Activated CD4-positive, alpha-beta memory T cell treated with anti-CD3 and anti-CD28 coated beads for 36 hours (primary cell): ENCODE measurements at places on chromosomes 11 and 22. TPM values are rescaled to one million over a fixed set of nuclear protein-coding genes. Genes with fewer than 3 reads are reported as not detected.

DNA sequence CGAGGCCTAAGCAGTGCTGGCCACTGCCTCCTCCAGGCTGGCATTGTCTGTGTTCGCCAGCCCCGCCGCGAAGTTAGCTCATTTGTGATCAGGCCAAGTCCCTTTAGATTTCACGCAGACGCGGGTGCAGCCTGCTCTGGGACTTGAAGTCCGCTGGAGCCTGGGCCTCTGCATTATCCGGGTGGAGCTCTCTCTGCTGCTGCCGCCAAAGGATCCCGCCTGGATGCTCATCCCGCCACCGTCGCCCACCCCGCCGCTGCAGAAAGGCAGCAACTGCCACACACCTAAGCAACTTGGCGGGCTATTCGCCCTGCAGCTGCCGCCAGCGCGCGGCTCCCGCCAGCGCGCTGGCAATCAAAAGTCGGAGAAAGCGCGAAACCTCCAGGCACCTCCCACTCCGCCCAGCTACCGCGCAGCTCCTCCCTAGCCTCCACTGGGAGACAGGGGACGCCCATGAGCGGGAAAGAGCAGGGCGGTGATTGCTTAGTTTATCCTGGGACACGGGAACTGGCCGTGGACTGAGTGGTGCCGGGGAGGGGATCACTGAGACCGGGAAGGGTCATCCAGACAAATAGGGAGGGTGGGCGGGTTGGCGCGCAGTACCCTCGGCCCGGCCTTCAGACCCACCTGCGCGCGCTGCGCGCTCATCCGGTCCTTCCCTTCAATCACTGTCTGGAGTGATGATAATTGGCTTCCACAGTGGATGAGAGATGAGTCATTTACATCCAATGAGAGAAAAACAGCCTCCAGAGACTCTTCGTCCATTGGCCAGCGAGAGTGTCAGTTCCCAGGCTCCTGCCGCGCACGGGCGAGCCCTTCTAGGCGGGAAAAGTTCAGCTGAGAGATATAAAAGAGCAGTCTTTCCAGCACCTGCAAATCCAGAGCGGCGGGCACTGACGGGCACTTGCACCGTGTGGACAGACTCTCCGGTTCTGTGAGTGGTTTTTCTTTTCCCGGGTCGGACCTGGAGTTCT, at the start of gene FAM111B:
FAM111B (plus strand) TSS at position 875 of the 974 bp plus-strand sequence. CDS start 2,389 bp downstream, outside the sequence.
- DNase-seq, result peak; percentile 86

DNA sequence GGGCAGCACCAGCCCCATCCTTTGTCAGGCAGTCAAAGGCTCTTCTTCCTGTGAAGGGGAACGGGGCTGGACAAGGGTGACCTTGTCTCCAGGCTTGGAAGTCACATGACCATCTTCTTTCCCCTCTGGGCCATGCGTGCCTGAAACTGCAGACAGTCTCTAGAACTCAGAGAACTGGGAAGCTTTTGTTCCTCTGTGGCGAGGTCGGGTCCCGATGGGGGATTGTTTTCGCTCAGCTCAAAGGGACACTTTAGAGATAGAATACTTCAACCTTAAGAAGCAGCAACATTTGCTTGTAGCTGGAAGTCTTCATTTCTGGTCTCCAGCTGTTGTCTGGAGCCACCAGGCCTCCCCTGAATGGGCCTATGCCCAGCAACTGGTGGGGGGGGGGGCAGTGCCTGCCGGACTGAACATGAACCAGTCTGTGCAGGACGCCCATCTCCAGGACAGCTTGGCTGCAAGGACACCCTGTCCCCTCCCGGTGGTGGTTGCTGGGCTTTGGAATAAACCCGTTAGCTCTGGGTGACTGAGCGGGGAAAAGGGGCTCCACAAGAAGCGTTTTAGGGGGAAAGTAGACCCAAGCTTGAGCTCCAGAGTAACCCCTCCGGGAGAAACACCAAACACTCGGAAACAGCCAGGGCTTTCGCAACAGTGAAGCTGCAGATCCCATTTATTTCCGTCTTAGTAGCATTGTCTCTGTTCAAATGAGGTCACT, 55.7 kb upstream of the EMID1 start:
- DNase-seq, result no peak

DNA sequence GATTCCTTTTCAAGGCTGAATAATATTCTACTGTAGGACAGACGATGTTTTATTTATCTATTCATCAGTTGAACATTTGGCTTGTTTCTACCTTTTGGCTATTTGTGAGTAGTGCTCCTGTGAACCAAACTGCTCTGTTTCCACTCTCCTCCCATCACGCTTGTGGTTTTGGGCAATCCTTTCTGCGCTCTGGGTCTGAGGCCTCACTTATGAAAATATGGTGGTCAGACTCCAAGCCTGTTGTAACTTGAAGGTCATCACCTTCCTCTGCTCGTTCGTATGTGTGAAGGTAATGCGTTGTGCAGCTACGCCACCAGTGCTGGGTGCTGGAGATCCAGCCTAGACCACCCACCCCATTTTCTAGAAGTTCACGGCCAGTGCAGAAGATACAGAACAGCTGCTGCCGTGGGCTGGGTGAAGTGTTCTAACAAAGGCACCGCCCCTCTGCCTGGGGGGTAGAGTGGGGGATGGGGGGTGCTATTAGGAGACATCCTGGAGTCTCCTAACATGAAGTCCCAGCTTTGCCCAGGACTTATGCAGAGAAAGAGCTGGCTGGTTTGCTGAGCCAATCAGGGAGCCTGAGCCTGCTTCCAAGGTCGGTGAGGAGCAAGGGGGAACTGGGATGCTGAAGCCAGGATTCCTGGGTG, 21.0 kb downstream of the PTPN5 start:
- DNase-seq, result no peak

GRCh38 chr11:115406404-115406803, 97.8 kb downstream of the CADM1 start:
- no peak for DNase-seq

SLC6A5 gene
- not detected for total RNA-seq

PLAAT5 gene
- total RNA-seq, result 0.15 TPM
